ENCODE measurements at places on chromosomes 4 and X.

- DNase-seq: no peak
Observed at GRCh38 chr4:139777757-139778156, 112.1 kb downstream of the MGST2 start.

GRCh38 chr4:82789025-82789776, 9.4 kb downstream of the SCD5 start:
- no peak for DNase-seq

DNA sequence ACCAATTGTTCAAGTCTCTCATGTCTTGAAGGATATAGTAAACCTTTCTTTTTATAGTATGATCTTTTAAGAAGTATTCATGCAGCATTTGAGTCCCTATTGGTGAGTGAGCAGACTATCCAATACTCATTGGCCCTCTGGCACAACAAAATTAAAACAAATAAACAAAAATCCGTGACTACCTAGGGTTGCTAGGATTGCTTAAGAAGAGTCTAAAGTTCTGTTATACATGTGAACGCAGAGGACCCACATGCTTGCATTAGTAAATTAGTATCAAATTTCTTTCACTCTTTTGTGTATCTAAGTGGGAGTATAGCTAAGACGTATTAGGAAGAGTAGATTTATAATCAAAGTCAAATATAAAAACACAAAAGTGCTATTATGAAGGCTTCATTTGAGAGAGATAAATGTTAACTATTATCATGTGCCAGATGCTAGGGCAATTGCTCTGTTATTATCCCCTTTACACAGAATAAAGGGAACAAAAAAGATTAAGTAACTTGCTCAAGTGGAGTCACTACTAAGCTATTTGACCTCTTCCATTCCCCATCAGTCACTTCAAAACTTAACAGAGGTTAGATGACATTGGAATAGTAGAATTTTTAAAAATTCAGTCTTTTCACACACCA, 29.2 kb upstream of the LARP1B start:
- DNase-seq: no peak

DNA sequence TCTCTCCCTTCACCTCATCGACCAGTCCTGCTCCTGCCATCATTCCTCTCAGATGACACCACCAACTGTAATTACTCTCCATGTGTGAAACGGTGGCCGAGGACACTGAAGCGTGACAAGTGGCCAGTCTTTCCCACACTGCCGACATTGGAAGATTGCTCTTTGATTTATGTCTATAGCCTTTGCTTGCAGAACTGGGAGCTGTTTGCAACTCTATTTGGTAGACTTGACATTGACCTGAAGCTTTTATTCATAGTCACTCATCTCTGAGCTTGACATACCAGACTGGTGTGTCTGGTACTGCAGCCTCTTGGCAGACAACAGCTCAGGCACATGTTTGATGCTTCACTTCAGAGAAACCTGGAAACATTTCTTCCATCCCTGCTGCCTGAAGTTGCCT, 121.8 kb upstream of the GALNT7 start:
- DNase-seq: no peak

DNA sequence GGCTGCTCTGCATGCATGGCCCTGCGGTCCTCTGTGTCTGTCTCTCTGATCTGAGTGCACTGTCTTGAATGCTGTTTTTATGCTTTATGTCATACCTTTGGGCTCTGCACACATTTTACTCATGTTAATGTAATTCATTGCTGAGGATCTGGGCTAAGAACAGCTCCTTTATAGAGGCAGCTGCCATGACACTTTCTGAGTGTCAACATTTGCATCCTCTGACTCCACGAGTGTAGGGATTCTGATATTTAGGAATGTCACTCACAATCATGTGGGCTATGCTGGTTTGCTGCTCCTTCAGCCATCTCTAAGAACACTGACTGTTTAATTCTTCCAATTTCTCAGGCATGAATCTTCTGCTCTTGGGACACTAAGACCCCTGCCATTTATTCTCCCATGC, 192.2 kb upstream of the CPEB2 start:
- DNase-seq: no peak

DNA sequence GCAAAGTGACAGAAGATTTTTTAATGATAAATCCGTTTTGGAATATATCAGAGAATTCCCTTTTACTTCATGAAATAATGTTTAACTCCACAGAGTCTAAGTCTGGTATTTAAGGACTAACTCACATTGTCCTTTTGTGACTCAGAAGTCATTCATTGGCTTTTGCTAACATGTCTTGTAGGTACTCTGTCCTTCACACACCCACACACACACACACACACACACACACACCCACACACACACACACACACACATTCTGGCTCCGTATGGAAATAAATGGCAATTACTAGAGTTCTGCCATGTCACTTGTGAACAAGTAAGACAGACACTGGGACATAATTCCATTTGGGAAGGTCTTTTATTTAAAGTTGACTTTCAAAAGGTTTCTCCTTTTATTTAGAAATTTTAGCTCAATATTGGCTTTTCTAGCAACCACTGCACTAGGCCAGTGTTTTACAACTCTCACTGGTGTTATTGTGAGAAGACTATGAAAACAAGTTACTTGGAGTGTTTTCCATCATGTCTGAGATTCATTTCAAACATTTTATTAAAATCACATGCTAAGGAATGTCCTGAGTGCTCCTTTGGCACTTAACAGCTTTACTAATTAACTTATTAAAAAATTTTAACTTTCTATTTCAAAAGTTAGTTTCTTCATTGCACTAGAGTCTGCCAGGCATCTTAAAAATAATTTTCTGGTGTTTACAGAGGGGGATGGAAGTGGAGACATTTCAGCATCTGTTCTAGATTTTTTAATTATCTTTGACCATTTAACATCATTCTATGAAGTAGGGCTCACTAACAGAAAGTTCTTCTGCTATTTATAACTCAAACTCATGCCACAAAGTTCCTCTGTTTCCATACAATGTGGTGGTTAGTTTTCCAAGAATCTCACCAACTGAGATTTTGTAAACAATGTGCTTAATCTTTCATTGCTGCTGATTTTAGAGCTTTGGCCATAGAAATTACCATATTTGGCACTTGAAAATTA, 240.3 kb upstream of the GPC4 start:
- no peak for DNase-seq

DNA sequence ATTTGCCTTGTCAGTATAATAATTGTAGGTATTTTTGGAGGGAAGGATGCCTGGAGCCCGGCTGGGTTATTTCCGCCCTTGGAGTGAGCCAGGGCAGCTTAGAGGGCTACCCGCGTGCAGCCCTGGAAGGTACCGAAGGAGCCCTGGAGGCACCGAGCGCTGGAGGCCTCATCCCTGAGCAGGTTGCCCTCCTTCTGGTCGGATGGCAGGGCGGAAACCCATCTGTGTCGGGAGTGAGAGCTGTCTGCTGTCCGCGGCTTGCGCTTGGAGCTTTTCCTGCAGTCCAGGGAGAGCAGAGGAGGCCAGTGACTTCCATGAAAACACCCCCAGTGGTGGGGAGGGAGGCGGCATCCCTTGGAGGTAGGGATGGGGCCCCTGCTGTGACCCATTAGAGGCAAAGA, 122.1 kb downstream of the TBL1X start:
- DNase-seq: no peak

GRCh38 chrX:80223982-80224579, 196.2 kb upstream of the TENT5D start:
- no peak for DNase-seq

- no peak for DNase-seq
Observed at GRCh38 chr4:9946170-9946569, 75.1 kb downstream of the SLC2A9 start.

- DNase-seq: no peak
Observed at GRCh38 chrX:49053223-49054072, 5.4 kb upstream of the CCDC120 start.

DNA sequence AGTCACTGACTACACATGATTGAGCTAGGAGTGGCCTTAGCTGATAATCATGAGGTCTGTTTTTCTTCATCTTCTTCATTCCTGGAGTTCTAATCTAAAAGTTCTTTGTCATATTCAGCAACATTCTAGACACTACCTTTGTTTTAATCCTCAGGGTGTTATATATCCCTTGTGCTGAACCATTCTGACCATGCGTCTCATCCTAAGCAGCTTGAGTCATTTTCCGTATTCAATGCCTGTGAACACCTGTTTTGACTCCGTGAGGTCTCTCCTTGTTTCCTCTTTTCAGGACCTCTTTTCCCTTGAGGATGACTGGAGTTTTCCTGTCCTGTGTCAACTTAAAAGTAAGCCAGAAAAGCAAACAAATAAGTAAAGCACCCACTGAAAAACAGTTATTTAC, 597.9 kb downstream of the GBA3 start:
- no peak for DNase-seq

GRCh38 chrX:107878106-107878505, 52.4 kb downstream of the MID2 start:
- no peak for DNase-seq

DNA sequence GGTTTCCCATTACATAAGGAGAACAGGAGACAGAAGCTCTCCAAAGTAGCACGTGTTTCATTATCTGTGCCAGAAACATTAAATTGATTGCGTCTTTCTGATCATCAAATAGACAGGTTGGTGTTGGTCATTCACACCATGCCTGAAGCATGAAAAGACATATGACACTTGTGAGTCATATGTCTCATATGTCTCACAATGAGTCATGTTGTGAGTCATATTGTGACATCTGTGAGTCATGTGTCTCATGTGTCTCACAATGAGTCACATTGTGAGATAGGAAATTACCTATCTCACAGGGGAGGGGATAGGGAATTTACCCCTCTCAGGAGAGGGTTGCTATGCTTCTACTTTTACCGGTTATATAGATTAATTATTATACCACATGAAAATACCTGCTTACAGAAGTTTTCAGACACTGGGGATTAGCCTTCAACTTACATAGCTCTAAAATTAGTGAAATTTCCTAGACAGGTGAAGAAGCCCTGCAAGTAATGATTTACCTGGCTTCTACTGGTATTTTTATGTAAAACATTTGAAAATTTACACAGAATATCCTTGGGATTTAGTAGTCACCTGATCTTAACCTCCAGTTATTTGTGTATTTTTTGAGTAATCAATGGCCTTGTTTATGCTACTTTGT, 80.8 kb downstream of the NPFFR2 start:
- DNase-seq: peak; percentile 24

- DNase-seq: no peak
Observed at GRCh38 chr4:3413217-3413671, 28.5 kb upstream of the HGFAC start.

DNA sequence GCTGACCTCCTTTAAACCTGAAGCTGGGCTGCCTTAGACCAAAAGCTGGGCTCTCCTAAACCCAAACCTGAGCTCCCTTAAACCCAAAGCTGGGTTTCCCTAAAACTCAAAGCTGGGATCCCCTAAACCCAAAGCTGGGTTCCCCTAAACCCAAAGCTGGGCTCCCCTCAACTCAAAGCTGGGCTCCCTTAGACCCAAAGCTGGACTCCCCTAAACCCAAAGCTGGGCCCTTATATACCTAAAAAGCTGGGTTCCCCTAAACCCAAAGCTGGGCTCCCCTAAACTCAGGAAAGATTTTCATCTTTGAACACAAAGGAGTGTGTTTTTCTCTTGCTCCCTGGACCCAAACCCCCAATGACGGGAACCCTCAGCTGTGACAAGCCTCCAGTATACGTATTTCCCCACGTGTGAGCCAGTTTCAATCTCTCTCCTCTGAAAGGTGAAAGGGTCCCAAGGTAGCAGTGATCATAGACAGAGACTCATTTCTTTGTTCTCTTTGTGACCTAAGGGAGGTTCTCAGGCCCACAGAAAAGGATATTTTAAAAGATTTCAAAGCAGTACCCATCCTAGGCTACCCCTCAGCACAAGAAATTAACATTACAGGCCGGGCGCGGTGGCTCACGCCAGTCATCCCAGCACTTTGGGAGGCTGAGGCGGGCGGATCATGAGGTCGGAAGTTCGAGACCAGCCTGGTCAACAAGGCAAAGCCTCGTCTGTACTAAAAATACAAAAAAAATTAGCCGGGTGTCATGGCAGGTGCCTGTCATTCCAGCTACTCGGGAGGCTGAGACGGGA, 31.3 kb upstream of the ASMTL start:
- no peak for DNase-seq

DNA sequence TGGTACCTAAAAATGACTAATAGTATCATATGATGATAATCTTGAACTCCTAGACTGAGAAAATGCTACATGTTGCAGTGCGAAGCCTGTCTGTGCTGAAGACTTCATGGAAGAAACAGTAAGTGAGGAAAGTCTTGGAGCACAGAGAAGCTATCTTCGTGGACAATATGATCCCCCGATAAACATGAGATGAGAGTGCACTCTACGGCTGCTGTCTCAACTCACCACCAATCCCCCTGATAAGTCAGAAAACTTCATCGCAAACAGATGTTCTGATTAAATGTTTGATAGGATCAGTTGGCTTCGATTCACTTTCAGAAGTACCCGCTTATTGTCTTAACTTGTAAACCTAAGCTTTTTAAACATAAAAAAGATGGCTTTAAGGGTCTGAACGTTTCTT, 130.2 kb downstream of the ELOVL6 start:
- DNase-seq: no peak

- DNase-seq: no peak
Observed at GRCh38 chr4:17187003-17187402, 288.6 kb upstream of the LDB2 start.

DNA sequence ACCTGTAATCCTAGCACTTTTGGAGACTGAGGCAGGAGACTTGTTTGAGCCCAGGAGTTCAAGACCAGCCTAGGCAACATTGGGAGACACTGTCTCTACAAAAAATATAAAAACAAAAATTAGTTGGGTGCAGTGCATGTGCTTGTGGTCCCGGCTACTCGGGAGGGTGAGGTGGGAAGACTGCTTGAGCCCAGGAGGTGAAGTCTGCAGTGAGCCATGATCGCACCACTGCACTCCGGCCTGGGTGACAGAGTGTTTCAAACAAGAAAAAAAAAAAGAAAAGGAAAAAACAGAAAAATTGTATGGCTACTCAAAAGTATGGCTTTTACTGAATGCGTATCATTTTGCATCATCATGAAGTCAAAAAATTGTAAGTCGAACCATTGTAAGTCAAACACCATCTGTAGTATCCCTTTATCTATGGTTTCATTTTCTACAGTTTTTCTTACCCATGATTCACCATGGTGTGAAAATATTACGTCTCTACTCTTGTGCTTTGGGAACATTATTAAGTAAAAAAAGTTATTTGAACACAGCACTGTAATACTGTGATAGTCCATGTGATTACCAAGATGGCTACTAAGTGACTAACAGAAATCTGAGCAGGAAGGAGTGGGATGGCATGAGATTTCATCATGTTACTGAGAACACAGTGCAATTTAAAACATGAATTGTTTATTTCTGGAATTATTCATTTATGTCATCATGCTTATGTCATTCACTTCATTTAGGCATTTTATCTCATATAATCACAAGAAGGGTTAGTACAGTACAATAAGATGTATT, 26.5 kb upstream of the MANBA start:
- no peak for DNase-seq

DNA sequence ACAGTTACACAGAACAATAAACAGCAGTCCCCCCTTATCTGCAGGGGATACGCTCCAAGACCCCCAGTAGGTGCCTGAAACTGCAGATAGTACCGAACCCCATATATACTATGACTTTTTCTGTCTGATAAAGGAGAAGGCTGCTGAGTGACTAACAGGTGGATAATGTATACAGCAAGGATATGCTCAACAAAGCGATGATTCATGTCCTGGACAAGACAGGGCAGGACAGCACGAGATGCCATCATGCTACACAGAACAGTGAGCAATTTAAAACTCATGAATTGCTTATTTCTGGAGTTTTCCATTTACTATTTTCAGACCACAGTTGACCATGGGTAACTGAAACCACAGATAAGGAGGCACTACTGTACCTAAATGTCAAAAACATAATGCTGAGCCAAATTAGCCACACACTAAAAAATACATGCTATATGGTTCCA, 76.1 kb downstream of the MANBA start:
- no peak for DNase-seq

Data from amniotic stem cell (primary cell).